Activated naive CD8-positive, alpha-beta T cell treated with anti-CD3 and anti-CD28 coated beads, Interleukin-2, amount 50 U/mL, for 16 hours (primary cell): ENCODE measurements at places on chromosomes 6 and 20.

DNA sequence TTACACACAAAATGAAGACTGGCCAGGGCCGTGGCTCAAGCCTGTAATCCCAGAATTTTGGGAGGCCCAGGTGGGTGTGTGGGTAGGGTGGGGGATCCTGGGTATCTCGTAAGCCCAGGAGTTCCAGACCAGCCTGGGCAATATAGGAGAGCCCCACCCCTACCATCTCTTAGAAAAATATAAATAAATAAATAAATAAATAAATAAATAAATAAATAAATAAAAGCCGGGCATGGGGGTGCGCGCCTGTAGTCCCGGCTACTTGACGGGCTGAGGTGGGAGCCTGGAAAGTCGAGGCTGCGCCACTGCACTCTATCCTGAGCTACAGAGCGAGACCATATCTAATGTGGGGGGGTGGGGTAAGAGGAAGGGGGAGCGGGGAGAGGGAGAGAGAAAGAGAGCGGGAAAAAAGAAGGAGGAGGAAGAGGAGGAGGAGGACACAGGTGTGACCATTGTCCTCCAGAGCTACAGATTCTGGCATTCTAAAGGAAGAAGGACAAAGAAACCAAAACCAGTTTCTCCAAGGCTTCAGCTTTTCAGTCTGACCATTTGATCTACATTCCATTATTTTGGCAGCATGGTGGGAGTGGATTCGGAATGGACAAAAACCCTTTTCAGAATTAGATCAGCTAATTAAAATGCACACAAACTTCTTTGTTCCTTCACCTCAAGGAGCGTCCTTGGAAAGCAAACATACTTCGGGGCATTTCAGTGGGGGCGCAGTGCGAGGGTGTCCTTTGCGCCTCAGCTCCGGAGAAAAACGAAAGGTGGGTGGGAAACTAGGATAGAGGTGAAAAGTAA, 577 bp upstream of the C6orf141 start:
- no peak for DNase-seq

GRCh38 chr6:5580736-5581581, 319.6 kb downstream of the FARS2 start:
- DNase-seq, result no peak

- no peak for DNase-seq
These were observed 15.4 kb upstream of the SLC22A16 start for GRCh38 chr6:110491644-110492317.

GRCh38 chr20:61100489-61100888, 151.6 kb upstream of the CDH4 start:
- DNase-seq, result no peak

GRCh38 chr20:64222291-64222735, 33.2 kb upstream of the PCMTD2 start:
- DNase-seq, result no peak

GRCh38 chr20:22601361-22602141, 17.2 kb upstream of the FOXA2 start:
- no peak for DNase-seq
